NCI-H2081 treated with DMSO at 0.1 percent for 48 hours (cell line): ENCODE measurements at places on chromosomes 1 and 21.
A peak's percentile ranks its signal among the peaks of the same experiment; 100 is the strongest.

GRCh38 chr1:181133969-181134418 is 45.5 kb downstream of the IER5 start:
- DNase-seq = no peak

DNA sequence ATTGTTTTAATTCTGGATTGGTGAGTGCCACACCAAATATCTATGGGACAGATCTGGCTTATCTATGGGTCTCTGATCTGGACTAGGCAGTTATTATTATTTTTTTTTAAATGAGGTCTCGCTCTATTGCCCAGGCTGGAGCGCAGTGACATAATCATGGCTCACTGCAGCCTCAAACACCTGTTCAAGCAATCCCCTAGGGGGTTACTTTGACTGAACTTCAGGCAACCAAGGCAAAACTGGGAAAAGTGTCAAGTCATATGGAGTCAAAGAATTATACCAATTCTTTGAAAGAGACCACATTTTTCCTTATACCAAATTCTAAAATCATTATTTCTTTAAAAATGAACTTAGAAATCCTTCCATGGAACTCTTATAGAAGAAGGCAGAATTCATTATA is 129.1 kb upstream of the HOOK1 start:
- DNase-seq = no peak

DNA sequence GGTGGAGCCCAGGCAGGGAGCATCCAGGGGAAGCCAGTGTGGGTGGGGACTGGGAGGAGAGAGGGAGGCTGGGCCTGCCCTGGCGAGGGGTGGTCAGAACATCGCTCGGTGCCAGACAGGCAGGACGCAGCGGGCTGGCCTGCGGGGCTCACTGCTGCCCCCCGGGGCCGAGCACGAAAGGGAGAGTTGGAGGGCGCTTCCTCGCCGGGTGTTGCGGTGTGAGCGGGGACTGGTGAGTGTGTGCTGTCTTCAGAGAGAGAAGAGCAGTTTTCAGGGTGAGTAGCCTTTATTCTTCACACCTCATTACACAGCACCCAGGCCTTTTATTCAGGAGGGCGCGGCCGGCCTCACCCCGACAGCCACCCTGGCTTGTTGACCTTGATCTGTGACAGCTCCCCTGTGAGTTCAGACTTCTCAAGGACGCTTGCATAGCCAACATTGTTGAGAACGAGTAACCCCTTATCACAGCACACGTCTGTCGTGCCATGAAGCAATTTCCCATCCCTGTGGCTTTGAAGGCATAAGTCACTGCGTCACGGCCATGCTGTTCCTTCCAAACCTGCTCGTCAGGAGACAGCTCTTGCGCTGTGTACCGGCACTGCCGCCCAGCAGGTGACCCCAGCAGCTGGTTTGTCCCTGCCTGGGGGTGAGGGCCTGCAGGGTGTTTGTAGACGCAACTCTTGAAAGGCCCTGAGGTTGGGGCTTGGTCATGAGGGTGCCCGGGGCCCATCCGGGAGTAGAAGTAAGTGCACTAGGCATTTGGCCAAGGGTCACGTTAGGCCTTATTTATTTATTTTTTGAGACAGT is 54.6 kb downstream of the PRKCZ start:
- DNase-seq = no peak

DNA sequence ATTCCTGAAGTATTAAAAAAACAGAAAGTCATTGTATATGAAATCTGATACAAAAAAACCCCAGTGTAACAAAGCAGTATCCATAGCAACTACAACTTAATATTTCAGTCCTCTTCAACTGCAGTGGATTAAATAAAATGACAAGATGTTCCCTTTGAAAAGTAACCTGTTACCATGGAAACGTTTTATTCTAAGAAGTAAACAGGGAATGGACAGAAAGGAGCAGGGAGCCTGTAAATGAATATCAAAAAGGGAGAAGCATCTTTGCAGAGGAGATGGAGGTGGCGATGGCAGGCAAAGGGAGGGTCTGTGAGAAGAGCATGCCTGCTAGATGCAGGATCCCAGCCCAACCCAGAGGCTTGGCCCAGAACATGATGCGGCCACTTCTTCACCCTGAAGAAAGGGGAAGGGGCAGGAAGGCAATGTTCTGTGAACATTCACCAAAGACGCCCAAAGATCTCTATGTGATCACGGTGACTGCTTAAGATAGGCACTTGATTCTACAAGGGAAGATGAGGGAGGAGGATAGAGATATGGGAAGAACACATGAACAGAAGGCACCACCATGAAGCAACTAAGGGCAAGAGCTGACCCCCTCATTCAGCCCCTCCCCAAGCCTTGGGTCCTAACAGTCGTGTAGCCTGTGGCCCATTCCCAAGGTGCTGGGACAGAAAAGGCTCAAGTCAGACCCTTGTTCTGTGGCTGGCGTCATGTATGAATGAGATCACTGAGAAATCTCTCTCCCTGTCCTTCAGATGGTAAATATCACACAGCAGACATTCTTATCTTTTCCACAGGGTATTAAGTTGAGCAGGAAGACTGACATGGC is 200.0 kb downstream of the SLC45A1 start:
- DNase-seq = no peak

- no peak for DNase-seq
Observed at GRCh38 chr1:29180497-29181412, 945 bp downstream of the SRSF4 start.

DNA sequence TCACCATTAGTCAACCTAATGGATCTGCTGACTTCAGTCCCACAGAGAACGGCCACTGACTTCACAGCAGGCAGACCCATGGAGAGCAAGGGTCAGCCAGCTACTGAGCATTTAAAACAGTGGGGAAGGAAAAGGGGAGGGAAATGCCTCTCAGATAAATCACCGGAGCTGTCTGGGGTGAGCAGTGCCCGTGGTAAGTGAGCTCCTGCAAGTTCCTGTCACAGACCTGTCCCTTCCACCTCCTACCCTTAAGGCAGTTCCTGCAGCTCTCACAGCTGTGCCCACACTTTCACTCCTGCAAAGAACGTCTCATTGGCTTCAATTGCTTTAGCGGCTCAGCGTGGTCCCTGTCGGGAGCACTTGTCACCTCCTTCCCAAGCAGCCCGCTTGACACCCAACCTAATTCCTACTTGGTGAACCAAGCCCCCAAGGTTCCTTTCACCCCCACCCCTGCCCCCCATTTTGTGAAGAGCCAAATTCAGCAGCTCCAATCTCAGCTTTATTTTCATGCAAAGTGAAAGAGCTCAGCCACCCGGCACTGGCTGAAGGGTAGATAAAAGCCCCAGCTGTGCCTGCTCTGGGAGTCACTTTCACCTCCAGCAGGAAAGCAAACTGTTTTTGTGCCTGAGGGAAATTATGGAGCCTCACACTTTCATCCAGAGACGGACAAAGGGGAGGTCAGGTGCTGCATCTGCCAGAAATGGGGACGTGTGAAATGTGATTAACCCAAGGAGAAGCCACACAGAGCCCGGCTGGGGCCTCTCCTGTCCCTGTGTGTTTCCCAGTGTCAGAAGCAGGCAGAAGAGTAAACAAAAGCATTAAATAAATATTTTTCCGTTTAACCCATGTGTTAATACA is 306.2 kb downstream of the TTLL7 start:
- DNase-seq = peak; percentile 34

DNA sequence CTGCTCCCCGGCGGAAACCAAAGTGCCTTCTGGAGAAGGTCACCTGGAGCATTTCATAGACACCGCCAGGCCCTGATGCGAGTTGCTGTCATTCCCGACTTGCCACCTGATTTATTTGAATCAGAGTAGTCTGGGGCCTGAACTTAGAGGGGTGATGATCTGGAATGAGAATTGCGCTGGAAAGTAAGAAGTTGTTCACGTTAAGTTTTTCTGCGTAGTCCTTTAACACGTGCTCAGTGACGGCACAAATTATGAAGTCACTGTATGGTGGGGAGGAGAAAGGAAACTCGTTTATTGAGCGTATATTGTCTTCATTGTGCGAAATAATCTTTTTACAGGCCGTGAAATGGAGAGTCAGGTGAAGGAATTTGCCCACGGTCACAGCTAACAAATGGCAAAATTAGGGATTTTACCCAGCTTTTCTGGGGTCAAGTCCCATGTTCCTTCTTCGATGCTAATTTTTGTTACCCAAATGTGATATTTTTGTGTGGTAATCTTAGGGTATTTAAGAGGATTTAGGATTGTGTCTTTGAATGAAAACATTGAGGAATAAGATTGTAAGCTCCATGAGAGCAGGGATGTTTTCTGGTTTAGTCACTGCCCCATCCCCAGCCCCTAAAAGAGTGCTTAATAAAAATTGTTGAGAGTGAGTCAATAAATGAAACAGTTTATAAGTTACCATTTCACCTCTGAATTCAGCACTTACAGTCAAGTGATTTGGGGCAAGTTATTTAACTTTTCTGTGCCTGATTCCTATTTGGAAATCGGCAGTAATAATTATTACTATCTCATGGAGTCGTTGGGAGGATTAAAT is 46.4 kb upstream of the NBL1 start:
- no peak for DNase-seq
